ENCODE measurements at places on chromosomes 16 and 17.

DNA sequence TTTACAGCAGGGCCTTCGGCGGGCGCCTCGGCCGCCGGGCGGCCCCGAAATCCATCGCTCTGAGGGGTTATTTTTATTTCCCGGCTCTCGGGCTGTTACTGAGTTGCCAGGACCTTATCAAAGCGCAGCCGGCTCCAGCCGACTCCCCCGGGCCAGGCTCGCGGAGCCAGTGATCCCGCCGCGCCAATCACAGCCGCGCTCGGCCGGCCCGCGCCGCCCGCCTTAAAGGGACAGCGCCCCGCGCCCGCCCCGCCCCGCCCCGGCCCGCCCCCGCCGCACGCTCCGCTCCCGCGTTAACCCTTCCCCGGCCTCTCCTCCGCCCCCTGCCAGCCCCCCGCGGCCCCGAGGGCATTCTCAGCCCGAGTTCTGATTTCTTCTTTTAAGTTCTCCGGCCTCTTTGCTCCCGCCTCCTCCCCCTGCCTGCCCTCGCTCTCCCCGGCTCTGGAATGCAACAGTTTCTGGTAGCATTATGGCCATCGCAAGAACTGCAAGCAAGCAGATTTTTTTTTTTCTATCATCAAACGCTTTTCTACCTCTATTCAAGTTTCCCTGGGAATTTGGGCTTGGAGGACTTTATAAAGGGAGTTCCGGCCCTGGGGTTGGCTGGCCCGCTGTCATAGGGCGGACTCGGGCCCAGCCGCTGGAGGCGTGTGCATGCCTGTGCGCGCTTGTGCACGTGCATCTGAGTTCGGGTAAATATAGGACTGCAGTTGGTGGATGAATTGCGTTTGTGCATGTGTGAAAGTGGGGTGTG, at the start of gene AXIN2:
TSS of gene AXIN2 (minus strand) at position 197 of the 754 bp plus-strand sequence. CDS start 3,028 bp downstream, outside the sequence.
- DNase-seq: peak; percentile 84

- no peak for DNase-seq
Observed at GRCh38 chr17:31494259-31495021, 103.0 kb downstream of the RAB11FIP4 start.

DNA sequence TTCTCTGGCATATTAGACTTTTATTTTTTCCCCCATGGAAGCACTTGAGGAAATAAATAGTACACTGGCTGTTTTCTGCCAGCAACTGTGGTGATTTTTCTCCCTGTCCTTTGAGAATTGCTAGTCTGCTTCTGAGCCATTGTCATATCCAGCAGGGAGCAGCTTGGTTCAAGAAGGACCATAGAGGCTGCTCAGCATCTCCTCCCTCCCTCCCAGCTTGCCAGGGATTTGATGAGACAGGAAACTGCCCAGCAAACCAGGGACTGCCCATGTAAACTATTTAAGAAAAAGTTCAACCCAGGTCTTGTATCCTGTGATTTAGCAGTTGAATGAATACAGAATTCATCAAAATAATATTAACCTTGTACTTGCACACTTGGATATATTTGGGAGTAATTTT, 39.5 kb downstream of the CYB5B start:
- no peak for DNase-seq

GRCh38 chr17:69734656-69735055, 320.2 kb downstream of the MAP2K6 start:
- no peak for DNase-seq

- DNase-seq: no peak
Observed at GRCh38 chr17:74825952-74826719, 33.5 kb downstream of the GRIN2C start.

- DNase-seq: no peak
Observed at GRCh38 chr16:85643631-85644030, 30.5 kb downstream of the GSE1 start.

GRCh38 chr16:3873482-3874173, 6.9 kb downstream of the CREBBP start:
- no peak for DNase-seq

DNA sequence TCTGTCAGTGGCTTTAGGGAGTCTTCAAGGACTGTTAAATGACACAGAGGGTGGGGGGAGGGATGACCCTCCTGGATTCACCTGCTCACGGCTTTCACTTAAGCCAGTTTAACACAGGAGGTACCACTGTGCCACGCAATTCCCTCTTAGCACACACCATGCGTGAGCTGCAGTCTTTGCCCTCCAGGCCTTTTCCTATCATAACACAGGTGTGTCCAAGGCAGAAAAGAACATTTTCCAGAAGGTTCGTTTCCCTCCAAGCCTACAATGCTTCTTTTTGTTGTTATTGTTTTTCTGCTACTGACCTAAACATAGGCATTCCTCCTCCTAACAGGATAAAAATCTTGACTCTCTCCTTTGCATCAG, 1.1 kb downstream of the ZFHX3 start:
- DNase-seq: no peak

DNA sequence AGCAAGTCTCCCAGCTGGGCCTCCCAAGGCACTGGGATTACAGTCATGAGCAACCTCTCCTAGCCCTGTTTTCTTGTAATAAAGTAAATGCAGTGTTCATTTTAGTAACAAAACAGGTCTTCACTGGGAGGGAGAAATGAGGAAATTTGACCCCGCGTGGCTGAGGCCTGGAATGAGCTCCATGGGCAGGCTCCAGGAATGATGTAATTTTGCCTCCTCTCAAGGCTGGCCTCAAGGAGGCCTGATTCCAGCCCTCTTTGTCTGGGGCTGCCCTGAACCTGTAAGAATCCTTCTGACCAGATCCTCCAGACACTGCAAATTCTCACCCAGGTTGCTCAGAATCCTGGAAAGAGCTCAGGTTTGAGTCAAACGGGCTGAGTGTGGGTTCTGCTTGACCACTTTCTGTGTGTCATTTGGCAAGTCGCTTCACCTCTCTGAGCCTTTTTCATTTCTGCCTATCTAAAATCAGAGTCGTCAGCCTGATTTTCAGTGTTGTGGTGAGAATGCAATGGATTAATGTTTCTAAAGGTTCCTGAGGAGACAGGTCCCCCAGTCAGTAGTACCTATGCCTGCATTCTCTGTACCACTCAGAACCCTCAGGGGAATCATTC, 57.1 kb downstream of the RAB11FIP4 start:
- no peak for DNase-seq

DNA sequence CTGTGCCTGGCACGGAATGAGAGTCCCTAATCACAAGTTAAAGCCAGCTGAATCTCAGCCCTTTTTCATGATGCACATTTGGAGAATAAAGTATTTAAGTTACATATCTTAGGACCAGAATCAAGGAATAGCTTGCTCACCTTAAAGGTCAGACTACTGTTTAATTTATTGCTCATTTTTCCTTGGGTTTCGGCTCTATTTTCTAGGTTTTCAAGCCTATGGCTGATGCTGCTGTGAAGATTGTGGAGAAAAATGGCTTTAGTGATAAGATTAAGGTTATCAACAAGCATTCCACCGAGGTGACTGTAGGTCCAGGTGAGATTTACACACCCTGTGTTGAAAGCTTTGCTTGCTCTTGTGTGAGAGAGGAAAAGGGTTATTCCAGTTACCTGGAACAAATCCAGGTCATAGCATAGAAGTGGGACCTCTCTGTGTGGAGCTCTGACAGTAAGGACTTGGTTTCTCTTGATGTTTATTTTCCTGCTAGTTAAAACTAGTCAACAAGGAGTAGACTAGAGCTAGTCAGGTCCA, 18.1 kb downstream of the PRMT7 start:
- no peak for DNase-seq

DNA sequence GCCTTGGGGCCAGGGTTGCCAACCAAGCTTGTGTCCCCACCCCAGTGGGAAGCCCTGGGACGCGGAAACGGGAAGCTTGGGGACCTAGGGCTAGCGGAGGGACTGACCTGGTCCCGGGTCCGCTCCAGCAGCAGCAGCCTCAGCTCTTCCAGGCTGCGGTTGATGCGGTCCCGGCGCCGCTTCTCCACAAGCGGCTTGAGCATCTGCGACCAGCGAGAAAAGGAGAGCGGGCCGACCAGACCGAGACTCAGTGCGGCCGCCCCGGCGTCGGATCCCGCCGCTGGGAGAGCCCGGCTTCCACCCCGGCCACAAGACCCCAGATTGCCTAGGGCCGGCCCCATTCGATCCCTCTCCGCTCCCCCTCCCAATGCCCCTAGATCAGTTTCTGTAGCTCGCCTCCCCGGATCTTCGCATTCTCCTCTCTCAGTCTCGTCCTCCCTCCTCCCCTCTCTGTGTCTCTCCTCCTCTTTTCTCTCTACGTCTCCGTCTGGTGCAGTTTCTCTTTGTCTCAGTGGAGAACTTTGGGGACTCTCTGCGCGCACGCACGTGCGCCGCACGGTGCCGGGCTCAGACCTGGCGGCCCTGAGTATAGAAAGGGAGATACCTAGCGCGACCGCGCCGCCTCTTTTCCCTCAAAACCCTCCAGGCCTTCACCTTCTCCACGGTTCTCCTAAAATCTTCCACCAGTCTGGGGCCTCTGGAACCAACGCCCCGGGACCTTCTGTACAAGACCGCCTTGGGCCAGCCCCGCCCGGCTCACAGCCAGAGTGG, 797 bp downstream of the HES7 start:
- peak; percentile 51 for DNase-seq

DNA sequence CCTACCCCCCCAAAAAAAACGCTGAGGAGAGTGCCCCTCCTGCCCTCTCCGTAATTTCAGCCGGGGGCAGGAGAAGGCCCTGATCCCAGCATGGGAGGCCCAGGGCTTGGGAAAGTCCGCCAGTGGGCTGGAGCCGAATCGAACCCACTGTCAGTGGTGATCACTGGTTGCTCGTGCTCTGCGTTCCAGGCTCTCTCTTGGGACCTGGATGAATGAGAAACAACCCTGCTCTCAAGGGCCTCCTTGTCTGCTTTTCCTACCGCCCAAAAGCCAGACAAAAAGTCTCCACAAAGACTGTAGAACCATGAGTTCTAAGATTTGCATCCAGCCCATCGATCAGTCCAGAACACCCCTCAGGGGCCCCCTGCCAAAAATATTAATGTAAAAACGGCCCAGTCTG, 8.1 kb downstream of the ARHGAP23 start:
- no peak for DNase-seq

DNA sequence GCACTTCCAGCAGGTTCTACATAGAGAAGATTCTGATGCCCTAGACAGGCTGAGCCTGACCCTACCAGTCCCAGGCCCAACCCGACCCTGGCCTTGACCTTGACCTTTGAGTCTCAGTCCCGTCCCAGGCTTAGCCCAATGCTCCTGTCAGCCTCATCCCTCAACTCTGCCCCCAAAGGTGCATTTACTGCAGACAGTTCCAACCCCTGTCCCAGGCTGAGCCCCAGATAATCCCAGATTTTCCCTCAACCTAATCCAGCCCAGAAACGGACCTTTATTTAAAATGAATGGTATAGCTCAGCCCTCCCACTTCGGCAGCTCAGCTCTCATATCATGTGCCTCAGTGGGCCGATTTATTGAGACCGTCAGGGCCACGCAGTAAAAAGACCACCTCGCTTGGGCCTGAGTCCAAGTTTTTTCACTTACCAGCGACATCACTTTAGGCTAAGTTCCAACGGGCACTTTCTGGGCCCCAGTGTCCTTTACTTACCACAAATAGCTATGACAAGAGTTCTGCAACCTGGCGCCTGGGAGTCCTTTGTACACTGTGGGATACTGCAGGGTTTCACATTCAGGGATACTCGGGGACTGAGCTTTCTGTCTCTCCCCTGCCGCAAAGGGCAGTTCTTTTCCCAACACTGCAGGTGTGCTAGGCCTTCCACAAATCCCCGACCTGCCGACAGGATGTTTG, 89.5 kb downstream of the WSCD1 start:
- DNase-seq: no peak

- no peak for DNase-seq
Observed at GRCh38 chr16:14278749-14279148, 207.6 kb downstream of the MRTFB start.

GRCh38 chr17:82382933-82383255, 11.3 kb downstream of the UTS2R start:
- no peak for DNase-seq
